Adrenal gland (tissue), 19 donors: ENCODE measurements at places on chromosomes 16 and 17.

DNA sequence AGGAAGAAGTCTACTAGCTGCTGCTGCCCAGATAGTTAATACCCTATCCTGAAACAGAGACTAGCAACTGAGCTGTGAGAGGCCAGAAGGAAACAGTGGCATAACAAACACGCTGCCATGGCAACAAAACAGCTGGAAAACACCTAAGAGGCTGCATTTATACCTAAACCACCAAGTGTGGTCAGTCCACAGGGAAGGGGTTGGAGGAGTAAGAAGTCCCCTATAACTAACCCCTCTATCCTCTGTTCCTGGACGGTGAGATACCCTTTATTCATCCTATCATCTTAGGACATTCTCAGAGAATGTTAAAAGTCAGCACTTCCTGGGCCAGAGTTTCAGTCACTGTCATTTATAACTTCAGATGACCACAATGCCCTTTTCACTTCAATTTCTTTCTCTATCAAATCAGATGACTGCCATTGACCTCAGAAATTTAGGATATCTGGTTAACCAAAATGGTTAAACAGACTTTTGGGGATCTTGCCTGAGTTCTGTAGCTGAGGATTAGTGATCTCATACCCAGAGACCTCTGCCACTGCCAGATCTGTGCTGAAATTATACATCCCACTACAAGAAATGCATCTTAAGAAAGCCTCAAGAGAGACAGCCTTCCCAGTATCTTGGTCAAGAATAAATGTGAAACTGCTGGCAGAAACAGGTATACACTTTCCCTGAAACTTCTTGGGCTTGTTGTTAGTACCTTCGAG lies 36.2 kb downstream of the STH start:
- DNase-seq: no peak

GRCh38 chr16:68973611-68974120 lies 130.3 kb downstream of the TANGO6 start:
- no peak for DNase-seq

- DNase-seq: no peak
These were observed 33.1 kb downstream of the RAI1 start for GRCh38 chr17:17714261-17714866.

GRCh38 chr17:66432996-66433551 lies 130.7 kb downstream of the PRKCA start:
- DNase-seq: no peak
